ENCODE measurements at places on chromosomes 6 and 20.

DNA sequence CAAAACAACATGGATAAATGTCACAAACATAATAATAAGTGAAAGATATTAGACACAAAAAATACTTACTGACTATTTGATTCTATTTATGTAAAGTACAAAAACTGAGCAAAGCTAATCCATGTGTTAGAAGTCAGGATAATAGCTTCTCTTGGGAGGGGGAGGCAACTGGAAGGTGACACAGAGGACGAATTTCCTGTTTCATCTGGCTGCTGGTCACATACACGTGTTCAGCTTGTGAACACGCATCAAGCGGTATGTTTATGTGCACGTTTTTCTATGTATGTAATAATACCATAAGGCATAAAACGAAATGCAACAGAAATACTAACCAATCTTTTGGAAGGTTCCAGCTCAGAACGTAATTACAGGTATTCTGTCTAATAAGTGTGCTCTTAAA lies 54.3 kb downstream of the MKKS start:
- DNase-seq = no peak

- no peak for DNase-seq
Observed at GRCh38 chr20:43939762-43940121, 25.1 kb downstream of the TOX2 start.

GRCh38 chr6:25022140-25022553 lies 86.4 kb upstream of the RIPOR2 start:
- DNase-seq = no peak

DNA sequence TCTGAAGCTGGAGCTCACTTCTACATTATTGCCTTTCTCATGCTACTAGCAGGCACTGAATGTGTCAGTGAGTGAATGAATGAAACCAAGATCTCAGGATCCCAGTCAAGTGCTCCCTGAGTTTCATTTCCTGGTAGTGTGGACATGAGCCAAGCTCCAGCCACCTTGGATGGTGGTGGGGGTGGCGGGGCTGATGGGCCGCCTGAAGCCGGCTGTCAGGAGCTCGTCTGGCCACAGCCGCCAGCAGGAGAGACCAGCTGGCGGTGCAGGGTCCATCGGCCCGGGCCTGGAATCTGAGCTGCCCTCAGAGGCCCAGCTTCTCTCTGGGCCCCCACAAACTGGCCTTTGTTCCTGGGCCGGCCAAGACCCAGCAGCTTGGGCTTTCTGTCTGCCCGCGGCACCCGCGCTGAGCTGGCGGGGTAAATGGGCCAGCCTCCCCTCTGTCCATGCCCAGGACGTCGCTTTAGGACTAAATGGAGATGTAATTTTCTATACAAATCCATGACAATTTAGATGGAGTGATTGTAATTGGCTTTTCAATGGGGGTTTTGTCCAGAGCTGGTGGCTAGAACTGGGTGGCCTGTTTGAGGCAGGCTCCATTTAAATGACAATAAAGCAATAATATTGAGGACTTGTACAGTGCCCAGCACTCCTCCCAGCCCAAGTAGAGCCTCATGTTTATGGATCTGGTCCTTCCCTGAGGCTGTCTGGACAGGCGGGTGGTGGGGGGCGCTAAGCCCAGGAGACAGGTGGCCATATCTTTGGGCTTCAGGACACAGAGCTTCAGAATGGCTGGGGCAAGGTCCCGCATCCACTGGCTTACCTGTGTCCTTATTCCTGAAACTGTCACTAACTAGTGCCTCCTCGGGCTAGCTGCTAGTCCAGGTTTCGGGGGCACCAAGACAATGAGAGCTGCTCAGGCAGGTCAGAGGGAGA lies 43.5 kb downstream of the NOL4L start:
- DNase-seq = no peak

DNA sequence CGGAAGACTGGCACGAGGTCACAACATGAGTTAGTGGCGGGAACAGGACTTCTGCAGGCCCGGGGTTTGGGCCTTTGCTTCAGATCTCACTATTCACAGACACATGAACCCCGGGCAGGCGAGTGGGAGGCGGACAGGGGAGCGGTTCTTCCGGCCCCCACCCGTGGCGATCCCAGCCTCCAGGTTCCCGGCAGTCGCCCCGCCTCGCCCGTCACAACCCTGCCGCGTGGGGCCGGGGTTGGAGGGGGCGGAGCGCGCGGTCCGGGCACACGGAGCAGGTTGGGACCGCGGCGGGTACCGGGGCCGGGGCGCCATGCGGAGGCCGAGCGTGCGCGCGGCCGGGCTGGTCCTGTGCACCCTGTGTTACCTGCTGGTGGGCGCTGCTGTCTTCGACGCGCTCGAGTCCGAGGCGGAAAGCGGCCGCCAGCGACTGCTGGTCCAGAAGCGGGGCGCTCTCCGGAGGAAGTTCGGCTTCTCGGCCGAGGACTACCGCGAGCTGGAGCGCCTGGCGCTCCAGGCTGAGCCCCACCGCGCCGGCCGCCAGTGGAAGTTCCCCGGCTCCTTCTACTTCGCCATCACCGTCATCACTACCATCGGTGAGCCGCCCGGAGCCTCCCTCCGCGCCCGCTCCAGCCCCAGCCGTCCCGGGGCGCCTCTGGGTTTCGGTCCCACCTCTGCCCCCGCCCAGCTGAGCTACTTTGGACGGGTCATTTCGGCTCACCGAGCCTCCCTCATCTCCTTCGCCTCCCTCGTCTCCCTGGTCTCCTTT lies at the start of gene KCNK15:
TSS of gene KCNK15 (plus strand) at position 268 of the 769 bp plus-strand sequence. CDS start at position 314, 46 bp downstream.
- peak; percentile 22 for DNase-seq
